ENCODE measurements at places on chromosomes 4 and X. TPM values are rescaled to one million over a fixed set of nuclear protein-coding genes. Genes with fewer than 3 reads are reported as not detected.

ARMCX4 gene
- total RNA-seq, result 5.9 TPM

VSIG1 gene
- not detected for total RNA-seq

CENPVL2 gene
- not detected for total RNA-seq

TAF7L gene
- total RNA-seq, result not detected

APELA gene
- not detected for total RNA-seq

DNA sequence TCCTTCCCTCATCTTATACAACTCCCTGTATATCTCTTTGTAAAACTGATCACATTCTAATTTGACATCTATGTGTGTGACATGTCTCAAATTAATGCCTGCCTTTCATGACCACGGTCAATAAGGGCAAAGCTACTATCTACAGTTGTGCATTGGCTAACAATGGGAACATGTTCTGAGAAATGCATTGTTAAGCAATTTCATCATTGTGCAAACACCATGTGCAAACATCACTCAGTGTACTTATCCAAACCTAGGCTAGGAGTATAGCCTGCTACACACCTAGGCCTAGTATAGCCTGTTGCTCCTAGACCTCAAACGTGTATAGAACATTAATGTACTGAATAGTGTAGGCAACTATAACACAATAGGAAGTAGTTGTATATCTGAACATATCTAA is 95.0 kb downstream of the BANK1 start:
- no peaks in the 10 kb centered on the region for H3K36me3 ChIP-seq
- H3K4me3 ChIP-seq, result no peak overlapping the region

DNA sequence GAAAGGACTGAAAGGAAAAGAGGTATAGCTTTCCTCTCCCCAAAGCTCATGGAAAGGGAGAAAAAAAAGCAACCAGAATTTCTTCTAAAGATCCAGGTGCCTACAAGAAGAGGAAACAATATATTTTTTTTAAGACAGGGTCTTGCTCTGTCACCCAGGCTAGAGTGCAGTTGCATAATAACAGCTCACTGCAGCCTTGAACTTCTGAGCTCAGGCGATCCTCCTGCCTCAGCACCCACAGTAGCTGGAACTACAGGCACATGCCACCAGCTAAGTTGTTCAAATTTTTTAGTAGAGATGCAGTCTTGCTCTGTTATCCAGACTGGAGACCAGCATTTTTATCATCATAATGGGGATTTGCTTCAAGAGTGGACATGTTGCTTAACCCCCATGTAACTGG is 30.5 kb upstream of the BBS12 start:
- H3K27ac ChIP-seq, result no peak overlapping the region
- no peaks in the 10 kb centered on the region for H3K4me1 ChIP-seq
- no peaks in the 10 kb centered on the region for H3K36me3 ChIP-seq
- no peak for DNase-seq

DNA sequence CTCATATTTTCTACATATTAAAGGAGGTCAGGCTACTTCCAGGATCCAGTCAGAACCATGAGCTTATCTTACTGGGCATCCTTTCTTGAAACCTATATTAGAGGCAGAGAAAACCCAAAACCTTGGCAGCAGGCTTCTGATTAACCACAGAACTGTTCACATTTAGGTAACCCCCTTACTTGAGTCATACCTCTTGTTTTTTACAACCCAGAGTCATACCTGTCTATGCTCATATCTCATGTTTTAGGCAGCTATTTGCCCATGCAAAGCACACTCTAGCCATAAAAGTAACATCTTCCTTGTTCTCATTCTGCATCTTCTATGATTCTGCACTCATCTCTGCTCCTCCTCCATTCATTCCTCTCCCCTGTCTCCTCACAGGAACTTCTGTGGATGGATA is 138.0 kb upstream of the SMIM31 start:
- no peak for DNase-seq
- no peak overlapping the region for H3K4me3 ChIP-seq
- no peak overlapping the region for H3K27ac ChIP-seq
- no peaks in the 10 kb centered on the region for H3K4me1 ChIP-seq
- H3K36me3 ChIP-seq, result no peaks in the 10 kb centered on the region
- no peaks in the 10 kb centered on the region for H3K27me3 ChIP-seq

DNA sequence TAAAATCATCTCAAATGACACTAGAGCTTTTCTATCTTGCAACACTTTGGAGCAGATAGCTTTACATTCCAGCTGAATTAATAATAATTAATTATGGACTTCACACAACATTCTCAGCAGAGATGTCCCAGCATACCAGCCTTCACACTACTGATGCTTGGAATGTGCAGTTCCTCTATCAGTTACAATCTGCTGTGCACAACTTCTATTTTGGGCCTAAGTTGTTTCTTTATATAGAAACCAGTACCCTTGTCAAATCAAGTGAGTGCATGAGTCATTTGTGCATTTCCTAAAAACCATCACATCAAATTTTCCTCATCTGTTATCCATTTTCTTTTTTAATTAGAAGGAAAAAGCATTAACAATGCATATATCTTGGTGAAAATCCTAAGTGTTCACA is 8.8 kb upstream of the RASL11B start:
- no peaks in the 10 kb centered on the region for H3K4me1 ChIP-seq
- no peak overlapping the region for H3K4me3 ChIP-seq
- no peak for DNase-seq
- H3K27me3 ChIP-seq, result no peaks in the 10 kb centered on the region

DNA sequence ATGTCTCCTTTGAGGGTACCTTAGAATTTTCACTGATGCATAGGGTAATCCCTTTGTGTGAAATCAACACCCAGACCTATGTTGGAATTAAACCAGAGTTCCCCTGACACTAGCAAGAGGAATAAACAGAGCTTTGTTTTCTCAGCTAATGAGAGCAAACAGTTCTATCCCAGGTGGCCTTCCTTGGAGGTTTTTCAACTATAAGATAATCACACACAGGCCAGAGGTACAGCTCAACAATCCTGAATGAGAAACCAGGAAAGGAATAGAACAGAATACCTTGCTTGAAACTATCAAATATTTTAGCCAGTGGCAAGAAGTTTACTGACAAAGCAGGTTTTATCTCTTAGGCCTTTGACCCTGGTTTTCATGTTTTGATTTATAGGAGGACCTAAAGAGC is 100.2 kb downstream of the OTC start:
- H3K27me3 ChIP-seq, result no peaks in the 10 kb centered on the region
- H3K36me3 ChIP-seq, result no peaks in the 10 kb centered on the region
- H3K27ac ChIP-seq, result no peak overlapping the region
- no peaks in the 10 kb centered on the region for H3K4me1 ChIP-seq
- DNase-seq, result no peak

- no peaks in the 10 kb centered on the region for H3K36me3 ChIP-seq
- no peak overlapping the region for H3K4me3 ChIP-seq
- H3K27ac ChIP-seq, result no peak overlapping the region
- DNase-seq, result no peak
Measured at GRCh38 chr4:75248770-75249407, 265.3 kb downstream of the RCHY1 start.

All from right lobe of liver (tissue), 6 donors.